ENCODE measurements at places on chromosomes 13 and 19. TPM values are rescaled to one million over a fixed set of nuclear protein-coding genes. Genes with fewer than 3 reads are reported as not detected.

GRCh38 chr13:109821103-109821502 is 34.7 kb upstream of the IRS2 start:
- H3K4me1 ChIP-seq, result no peaks in the 10 kb centered on the region
- H3K36me3 ChIP-seq, result no peaks in the 10 kb centered on the region
- DNase-seq, result no peak
- H3K27ac ChIP-seq, result no peak overlapping the region

DNA sequence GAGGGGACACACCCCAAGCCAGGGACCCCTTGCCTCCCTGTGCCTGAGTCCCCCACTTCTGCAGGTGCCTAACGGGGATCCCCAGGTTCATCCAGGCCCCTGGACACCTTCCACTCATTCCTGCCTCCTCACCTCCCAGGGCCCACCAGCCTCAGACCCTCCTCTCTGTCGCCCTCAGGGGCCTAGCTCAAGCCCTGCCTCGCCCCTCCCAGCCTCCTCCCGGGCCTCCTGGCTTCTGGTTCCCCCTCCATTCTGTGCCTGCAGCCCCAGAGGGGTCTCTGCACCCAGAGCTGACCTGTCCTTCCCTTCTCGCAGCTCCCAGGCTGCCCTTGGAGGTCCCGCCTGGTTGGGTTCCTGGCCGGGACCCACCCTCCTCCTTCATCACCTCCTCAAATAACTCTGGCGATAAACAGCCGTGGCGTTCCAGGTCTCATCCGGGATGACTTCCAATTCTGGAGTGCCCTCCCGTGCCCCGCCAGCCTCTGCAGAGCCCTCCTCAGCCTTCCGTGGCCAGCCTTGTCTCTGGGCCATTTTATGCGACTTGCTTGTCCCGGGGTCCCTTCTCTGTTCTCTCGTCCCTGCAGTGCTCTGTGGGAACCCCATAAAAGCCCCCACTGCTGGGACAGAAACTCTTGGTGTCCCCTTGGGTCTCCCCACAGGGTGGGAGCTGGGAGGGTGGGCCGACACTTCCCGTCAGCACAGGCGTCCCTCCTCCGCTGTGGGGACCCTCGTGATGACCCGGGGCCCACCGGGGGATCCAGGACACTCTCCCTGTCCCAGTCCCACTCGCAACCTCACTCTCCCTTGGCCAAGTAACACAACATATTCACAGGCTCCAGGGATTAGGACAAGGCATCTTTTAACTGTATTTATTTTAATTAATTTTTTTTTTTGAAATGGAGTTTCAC is 9.2 kb downstream of the JOSD2 start:
- no peak for DNase-seq
- H3K4me1 ChIP-seq, result no peaks in the 10 kb centered on the region
- no peaks in the 10 kb centered on the region for H3K36me3 ChIP-seq
- no peak overlapping the region for H3K4me3 ChIP-seq

DNA sequence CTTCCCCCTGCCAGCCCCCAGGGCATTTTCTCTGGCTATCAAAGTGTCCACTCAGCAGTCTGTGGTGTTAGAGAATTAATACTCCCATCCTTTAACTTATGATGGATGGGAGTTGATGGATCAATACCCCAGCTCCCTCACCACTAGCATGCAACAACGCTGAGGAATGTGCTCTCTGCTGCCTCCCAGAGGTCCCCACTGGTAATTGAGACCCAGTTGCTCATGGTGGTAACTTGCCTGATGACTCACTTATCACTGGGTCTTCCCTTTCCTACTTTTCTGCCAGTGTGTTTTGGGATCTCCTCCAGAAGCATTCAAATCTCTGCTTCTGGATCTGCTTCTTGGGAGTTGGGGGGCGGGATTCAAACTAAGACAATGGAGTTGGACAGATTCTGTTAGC is 20.3 kb upstream of the CACNA1A start:
- no peaks in the 10 kb centered on the region for H3K4me1 ChIP-seq
- no peaks in the 10 kb centered on the region for H3K36me3 ChIP-seq
- DNase-seq, result no peak
- H3K4me3 ChIP-seq, result no peak overlapping the region

The DKKL1 gene
- total RNA-seq, result 1.0 TPM

The USF2 gene
- 151 TPM for total RNA-seq

DNA sequence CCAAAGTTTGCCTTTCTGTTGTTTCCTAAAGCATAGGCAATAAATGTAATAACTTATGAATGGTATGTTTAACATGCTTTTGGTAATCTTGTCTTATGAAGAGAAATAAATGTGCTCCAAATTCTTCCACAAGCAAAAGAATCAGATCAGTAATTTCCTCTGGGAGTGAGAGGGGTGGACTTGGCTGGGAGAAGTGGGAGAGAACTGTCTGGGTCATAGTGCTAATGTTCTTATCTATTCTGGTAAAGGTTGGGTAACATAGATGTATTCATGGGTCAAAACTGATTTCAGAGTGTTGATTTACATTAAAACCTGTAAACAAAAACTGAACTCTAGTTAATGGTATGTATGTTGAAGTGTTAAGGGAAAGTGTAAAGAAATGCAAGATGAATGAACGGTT is 211.7 kb upstream of the IRS2 start:
- no peaks in the 10 kb centered on the region for H3K36me3 ChIP-seq
- H3K27me3 ChIP-seq, result no peaks in the 10 kb centered on the region
- H3K4me3 ChIP-seq, result no peak overlapping the region
- DNase-seq, result no peak
- H3K4me1 ChIP-seq, result no peaks in the 10 kb centered on the region

The MYBPC2 gene
- total RNA-seq, result 0.34 TPM

DNA sequence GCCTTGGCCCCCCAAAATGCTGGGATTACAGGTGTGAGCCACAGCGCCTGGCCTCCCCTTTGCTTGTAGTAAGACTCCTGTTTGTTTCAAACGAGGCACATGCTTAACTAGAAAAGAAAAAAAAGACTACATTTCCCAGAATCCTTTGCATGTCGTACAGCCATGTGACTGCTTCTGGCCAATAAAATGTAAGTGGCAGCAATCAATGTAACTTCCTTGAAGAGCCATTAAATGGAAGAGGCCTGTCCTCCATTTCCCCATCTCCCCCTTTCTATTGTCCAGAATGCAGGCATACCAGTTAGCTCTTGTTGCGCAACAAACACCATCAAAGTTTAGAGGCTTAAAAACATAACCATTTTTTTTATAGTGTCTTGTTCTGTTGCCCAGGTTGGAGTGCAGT is 10.4 kb upstream of the GPR32 start:
- no peaks in the 10 kb centered on the region for H3K4me1 ChIP-seq
- no peak overlapping the region for H3K4me3 ChIP-seq
- H3K27ac ChIP-seq, result no peak overlapping the region
- H3K27me3 ChIP-seq, result no peaks in the 10 kb centered on the region
- DNase-seq, result no peak

DNA sequence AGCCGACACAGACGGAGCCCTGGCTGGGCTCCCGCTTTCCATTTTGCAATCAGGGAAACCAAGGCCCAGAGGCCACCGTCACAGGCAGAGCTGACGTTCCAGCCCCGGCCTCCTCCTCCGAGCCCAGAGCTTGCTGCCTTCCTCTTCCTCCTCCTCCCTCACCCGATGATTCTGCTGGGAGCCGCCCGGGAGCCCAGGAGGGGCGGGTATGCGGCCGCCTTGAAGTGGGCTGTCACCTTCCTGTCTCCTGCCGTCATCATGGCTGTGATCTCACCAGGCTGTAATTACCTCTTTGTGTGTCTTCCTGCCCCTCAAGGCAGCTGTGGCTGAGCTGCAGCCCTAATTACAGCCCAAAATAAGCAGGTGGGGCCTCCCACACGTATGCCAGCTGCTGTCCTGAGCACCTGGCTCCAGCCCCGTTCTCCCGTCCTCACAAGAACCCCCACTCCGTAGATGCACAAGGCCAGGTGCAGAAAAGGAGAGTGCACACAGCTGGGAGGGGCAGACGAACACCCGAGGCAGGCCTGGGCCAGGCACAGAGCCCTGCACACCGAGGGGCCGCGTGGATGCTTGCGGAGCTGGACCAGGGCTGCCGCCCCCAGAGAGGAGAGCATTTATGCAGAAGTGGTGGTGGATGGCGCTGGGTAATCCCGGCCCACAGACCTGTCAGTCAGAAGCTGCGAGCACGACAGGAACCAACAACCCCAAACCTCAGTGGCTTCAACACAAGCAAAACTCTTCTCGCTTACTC is 4.0 kb downstream of the TPGS1 start:
- no peaks in the 10 kb centered on the region for H3K36me3 ChIP-seq
- no peak overlapping the region for H3K27ac ChIP-seq
- H3K4me1 ChIP-seq, result peaks cover 5% of the 10 kb centered on the region
- DNase-seq, result no peak
- H3K4me3 ChIP-seq, result no peak overlapping the region

DNA sequence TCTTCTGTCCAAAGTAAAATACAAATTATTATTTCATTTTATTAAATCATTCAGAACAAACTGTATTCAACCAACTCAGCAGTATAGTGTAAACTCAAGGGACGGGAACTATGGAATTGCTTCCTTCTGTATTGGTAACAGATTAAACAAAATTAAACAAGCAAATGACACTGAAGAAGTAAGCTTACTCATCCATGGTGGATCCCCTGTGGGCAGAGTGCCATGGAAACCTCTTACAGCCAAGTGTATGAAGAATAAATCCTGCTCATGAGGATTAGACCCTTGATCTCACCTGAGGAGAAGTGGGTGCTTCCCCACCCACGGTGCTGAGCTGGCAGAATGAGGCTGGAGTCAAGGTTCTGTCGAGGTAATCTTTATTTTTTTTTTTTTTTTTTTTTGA is 18.0 kb upstream of the RFXAP start:
- H3K36me3 ChIP-seq, result no peaks in the 10 kb centered on the region
- H3K4me1 ChIP-seq, result no peaks in the 10 kb centered on the region
- DNase-seq, result no peak

DNA sequence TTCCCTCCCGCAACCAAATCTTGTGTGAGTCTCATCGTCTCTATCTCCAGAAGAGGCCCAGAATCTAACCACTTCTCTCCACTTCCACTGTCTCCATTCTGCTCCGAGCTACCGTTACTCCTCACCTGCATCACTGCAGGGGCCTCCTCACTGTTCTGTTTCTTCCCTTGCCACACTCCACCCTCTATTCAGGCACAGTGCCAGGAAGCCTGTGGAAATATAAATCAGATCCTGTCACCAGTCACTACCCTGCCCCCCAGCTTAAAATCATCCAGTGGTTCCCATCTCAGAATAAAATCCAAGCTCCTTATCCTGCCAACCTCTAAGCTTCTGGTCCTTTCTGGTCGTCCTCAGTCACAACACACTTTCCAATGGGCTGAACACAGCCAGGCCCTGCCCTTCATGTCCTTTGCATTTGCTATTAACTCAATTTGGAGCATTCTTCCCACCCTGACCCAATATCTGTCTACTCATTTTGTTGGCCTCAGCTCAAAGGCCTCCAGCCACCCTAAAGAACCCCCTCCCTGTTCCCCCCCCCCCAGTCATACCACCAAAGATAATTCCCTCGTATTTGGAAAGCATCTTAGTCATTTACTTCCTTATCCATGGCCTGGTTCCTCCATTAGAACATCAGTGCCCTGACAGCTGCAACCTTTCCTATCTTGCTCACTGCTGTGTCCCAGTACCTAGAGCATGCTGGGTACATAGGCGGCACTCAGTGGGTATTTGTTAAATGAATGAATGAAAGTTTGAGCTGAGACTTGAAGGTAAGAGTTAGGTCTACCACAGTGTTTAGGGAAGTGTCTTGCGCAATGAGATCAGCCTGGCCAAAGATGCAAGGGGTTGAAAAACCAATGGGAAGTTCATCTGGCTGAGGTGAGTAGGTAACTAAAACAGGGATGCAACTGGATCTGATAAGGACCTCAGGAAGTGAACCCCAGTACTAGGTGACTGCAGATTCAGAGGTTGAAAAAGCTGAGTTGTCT is 24.4 kb downstream of the ZNF175 start:
- no peak overlapping the region for H3K27ac ChIP-seq
- H3K27me3 ChIP-seq, result no peaks in the 10 kb centered on the region
- H3K36me3 ChIP-seq, result no peaks in the 10 kb centered on the region

The BRD4 gene
- total RNA-seq, result 45.6 TPM

GRCh38 chr13:47407808-47408207 is 511.0 kb upstream of the HTR2A start:
- no peak overlapping the region for H3K4me3 ChIP-seq
- H3K27me3 ChIP-seq, result no peaks in the 10 kb centered on the region
- H3K36me3 ChIP-seq, result no peaks in the 10 kb centered on the region
- no peaks in the 10 kb centered on the region for H3K4me1 ChIP-seq

DNA sequence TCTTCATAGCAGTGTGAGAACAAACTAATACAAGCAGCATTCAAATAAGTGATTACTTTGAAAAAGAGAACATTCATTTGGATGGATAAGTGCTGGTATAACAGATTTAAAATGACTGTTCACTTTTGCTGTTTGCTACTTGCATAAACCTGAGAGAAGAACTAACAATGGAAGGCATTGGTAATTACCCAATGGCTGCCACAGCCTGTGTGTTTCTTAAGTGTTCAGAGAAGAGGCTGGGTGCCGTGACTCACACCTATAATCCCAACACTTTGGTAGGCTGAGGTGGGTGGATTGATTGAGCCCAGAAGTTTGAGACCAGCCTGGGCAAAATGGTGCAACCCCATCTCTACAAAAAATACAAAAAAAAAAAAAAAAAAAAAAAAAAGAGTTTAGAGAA is 4.9 kb upstream of the TEX26 start:
- no peaks in the 10 kb centered on the region for H3K36me3 ChIP-seq
- H3K27me3 ChIP-seq, result peaks cover 4% of the 10 kb centered on the region
- H3K27ac ChIP-seq, result no peak overlapping the region
- H3K4me3 ChIP-seq, result no peak overlapping the region

GRCh38 chr19:53818756-53819155 is 5.4 kb downstream of the NLRP12 start:
- H3K36me3 ChIP-seq, result no peaks in the 10 kb centered on the region
- no peak overlapping the region for H3K4me3 ChIP-seq
- no peaks in the 10 kb centered on the region for H3K27me3 ChIP-seq
- no peak overlapping the region for H3K27ac ChIP-seq
- DNase-seq, result no peak

DNA sequence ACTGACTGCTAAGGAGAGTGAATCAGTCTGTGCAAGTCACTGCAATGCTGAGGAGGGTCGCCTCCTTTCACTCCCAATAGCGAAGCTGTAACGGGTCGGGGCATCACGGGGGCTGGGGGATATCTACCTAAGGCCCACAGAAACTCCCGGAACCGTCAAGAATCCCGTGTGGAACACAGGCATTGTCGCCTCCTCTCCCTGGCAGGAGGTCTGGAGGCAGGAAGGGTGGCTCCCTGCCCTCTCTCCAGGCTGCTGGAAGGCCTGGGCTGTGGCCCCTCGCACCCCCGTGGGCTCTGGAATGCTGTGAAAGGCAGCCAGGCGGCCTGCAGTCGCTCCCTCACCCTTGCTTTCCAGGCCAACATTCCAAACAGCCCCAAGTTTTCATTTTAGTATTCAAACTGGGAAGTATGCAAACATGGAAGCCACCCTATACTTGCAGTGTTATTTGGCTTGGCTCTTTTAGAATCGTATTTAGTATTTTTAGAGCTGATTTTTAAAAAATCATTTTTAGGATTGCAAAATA is 109.4 kb downstream of the CRYL1 start:
- H3K4me3 ChIP-seq, result no peak overlapping the region
- no peaks in the 10 kb centered on the region for H3K36me3 ChIP-seq
- H3K27me3 ChIP-seq, result no peaks in the 10 kb centered on the region
- H3K27ac ChIP-seq, result no peak overlapping the region
- no peaks in the 10 kb centered on the region for H3K4me1 ChIP-seq
- DNase-seq, result no peak

The NCR1 gene
- total RNA-seq, result not detected
